ENCODE measurements at places on chromosomes 3 and 15.

- no peak for DNase-seq
Observed at GRCh38 chr15:33587773-33588172, 277.0 kb downstream of the RYR3 start.

DNA sequence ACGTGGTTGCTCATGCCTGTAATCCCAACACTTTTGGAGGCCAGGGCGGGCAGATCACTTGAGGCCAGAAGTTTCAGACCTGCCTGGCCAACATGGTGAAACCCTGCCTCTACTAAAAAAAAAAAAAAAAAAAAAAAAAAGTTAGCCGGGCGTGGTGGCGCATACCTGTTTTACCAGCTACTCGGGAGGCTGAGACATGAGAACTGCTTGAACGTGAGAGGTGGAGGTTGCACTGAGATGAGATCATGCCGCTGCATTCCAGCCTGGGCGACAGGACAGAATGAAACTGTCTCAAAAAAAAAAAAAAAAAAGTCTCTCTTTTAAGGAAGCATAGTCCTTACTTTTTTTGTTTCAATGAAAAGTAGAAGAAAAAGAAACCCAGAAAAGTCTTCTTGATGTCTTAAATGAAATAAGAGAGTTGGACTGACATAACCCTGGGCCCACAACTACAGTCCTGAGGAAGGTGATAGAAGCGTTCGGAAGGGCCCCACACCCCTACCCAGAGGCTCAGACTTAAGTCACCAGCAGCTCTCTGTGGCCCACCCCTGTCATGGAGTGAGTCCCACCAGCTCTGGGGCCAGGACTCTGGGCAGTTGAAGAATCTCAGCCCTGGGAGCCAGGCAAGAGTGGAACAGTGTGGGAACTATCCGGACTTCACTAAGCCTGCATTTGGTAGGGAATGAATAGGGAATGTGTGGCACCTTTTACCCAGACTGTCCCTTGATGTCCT, 2.6 kb downstream of the NME9 start:
- DNase-seq: no peak

- DNase-seq: no peak
Observed at GRCh38 chr15:82064824-82065223, 19.0 kb upstream of the MEX3B start.

- no peak for DNase-seq
Observed at GRCh38 chr3:188244395-188244861, 90.5 kb downstream of the LPP start.

- no peak for DNase-seq
Observed at GRCh38 chr15:57370929-57371328, 5.4 kb upstream of the CGNL1 start.

DNA sequence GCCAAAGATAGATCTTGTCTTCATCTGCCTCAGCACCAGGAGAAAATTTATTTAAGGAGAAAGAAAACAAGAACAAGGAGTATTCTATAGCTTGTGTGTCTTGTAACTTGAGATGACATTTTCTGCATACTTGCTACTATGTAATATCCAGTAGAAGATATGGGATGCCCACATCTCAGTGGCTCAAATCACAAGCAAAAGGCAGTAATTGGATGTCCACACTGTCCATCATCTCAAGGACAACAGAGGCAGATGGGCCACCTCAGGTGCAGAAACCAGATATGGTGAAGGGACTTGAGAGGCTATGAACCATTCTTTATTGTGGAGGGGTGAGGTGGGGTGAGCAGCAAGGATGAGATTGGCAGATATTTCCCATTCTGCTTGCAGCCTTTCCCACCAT, 309.0 kb downstream of the GBE1 start:
- no peak for DNase-seq

DNA sequence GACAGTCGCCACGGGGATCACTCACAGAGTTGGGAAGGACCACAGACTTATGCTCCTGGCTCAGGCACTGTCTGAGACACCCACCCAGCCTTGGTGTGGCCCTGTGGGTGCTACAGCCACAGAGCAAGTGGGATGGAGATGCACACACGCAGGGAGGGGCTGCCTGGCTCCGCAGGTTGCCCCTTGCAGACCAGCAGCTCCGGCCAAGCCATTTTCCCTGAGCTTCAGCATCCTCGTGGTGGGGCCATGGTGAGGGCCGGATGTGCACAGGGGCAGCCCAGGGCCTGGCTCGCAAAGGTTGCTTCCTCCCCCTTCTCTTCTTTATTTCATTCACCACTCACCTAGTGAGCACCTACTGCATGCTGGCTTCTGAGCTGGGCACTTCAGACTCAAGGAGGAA, 55.4 kb upstream of the GRIP2 start:
- DNase-seq: no peak

- no peak for DNase-seq
Observed at GRCh38 chr3:96236522-96236921, 577.9 kb upstream of the EPHA6 start.

DNA sequence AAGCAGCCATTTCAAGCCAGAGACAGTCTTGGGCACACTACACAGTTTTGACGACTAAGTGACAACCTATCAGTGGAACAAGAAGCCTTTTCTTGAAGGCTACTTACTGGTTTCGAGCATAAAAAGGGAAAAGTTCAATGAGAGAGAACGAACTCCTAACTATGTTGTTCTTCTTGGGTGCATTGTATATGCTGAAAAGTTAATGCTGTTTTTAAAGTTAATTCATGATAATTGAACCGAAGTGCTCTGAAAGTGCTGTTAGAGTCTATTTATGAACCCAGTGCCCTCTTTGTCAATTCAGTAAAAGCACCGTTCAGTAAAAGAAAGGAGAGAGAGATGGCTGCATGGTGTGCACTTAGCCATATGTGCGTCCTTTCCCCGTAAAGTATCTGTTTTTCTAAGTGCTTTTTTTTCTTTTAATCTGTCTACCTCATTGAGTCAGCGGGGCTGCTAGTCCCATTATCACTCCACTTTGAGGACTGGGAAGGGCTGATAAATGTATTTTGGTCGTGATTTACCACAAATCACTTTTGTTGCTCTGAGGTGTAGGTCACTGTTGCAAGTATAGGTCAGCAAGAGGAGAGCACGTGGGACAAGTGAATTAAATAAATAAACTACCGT, 380.7 kb upstream of the GOLIM4 start:
- DNase-seq: no peak

DNA sequence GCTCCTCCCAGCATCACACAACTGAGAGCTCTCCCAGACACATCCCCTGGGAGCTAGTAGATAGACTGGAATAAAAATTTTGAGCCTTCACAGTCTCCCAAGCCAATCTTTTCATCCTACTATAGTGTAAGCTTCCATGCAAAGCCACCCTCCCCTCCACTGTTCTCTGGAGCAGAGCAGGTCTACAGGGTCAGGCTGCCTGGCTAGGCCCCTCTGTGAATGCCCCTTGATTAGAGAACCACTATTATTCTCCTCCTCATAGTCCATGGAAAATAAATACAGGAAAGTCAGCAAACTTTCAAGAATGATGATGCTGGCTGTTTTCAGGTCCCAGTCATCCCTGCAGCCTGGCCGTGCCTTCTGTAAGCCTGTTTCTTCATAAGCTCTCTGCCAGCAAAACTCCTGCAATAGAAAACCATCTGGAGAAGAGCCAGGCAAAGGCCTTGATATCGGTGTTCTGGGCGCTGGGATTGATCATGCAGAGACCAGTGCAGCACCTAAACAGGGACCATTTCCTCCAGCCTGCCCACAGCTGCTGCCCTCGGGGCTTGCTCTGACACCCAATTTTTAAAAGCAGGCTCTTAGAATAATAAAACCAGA, 51.7 kb downstream of the CRYGS start:
- no peak for DNase-seq

- DNase-seq: no peak
Observed at GRCh38 chr3:184656829-184657681, 54.8 kb downstream of the MAGEF1 start.

GRCh38 chr3:101859882-101860448, 10.7 kb downstream of the NFKBIZ start:
- no peak for DNase-seq

GRCh38 chr15:60531801-60532200, 52.9 kb upstream of the ICE2 start:
- DNase-seq: no peak

DNA sequence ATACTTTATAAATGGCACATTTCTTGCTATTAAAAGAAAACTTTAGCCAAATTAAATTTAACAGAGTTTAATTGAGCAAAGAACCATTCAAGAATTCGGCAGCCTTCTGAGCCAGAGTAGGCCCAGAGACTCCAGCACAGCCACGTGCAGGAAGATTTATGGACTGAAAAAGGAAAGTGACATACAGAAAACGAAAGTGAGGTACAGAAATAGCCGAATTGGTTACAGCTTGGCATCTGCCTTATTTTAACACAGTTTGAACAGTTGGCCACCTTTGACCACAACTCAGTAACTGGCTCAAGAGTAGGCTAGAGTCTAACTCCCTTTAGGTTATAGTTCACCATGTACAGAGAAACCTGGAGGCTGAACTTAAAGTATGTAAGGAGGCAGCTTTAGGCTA, 17.6 kb downstream of the CFAP44 start:
- no peak for DNase-seq

DNA sequence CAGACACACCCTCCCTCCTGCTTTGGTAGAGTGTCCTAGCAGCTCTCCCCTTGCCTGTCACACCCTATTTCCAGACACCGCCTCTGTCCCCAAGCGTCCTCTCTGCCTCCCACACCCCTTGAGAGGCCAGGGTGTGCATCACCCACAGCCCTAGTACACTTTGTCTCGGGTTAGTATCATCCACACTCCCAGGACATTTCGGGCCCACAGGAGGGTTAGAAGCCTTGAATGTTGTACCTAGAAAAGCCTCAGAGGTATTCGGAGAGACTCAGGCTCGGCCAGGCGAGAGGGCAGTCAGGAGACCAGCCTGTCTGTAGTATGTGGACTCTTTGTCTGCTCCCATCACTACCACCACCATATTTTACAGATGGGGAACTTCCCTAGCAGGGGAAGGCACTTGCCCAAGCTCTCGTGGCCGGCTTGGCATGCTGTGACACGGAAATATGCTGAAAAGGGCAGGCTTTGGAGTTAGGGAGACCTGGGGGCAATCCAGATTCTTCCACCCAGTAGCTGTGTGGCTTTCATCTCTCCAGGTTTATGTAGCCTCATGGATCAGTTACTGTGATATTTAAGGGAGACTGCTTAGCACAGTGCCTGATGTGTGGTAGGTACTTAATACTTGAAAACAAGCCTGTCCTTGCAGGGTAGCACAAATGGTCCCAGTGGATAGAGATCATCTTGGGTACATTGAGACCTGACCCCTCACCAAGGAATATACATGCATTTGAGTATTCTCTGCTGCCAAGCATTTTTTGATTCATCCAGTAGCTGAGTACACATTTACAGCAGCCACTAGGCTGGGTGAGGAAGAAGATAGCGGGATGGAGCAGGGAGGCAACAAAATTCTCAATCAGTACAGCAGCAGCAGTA, 1.4 kb downstream of the TMEM43 start:
- DNase-seq: no peak

- no peak for DNase-seq
Observed at GRCh38 chr3:60333710-60334109, 917.5 kb downstream of the FHIT start.

DNA sequence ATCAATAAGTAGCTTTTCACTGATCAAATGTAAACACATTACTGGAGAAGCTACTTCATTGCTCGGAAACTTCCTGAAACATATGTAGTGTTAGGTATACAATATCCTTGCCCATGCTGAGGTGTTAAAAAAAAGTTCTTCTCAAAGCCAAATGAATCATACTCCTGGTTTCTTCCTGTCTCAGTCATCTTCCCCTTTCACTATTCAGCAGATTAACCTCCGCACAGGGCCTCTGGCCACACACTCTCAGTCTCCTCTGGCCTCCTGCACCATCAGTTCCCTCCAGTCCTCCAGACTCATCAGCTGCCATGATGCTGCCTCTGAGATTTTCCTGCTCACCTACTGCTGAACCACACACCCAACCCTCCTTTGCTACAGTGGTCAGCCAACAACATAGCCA, 70.5 kb upstream of the BOC start:
- no peak for DNase-seq

DNA sequence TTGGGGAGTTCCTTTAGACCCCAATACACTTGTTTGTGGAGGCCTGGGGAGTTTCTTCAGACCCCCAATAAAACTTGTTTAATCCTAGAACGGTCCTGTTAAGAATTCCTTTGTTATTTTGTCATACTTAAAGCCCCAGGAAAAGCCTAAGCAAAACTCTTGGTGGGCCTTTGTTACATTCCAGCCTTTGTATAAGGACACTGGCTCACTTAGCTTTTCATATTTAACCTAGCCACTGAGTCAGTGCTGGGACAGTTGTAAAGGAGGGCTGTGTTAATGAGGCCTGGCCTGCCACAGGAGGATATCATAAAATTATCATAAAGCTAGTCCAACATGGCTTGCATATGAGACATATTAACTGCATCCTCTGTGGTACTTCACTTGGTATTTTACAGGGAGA, 760.1 kb downstream of the ZNF385D start:
- DNase-seq: no peak

GRCh38 chr15:94395640-94396039, 164.3 kb downstream of the MCTP2 start:
- DNase-seq: no peak

DNA sequence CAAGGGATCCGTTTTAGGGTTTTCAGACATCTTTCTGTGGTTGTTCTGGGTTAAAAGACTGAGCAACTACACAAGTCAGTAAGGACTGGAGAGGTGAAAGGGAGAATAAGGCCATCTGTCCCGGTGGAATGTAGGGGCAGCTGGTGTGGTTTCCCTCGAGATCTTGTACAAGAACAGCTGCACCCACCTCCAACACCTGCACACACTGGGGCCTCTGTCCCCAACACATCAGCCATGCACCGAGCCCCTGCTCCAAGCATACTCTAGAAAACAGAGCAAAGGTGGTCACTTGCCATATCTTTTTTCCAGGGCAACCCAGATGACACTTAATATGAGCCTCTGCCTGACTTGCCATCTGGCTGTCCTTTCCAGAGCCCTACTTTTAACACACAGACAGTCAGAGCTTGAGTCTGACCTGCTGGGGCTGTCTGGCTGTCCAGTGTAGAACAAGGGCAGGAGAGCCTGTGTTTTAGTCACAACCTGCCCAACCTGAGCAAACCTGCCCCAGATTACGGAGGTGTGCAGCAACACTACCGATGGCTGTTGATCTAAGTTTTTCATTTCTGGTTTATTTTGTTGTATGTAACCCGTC, 12.2 kb downstream of the MAN2A2 start:
- no peak for DNase-seq
